Osteoblast (primary cell): ENCODE measurements at places on chromosomes 2 and 18. TPM values are rescaled to one million over a fixed set of nuclear protein-coding genes. Genes with fewer than 3 reads are reported as not detected.

G6PC2 gene
- total RNA-seq = not detected in 2 replicates

DNA sequence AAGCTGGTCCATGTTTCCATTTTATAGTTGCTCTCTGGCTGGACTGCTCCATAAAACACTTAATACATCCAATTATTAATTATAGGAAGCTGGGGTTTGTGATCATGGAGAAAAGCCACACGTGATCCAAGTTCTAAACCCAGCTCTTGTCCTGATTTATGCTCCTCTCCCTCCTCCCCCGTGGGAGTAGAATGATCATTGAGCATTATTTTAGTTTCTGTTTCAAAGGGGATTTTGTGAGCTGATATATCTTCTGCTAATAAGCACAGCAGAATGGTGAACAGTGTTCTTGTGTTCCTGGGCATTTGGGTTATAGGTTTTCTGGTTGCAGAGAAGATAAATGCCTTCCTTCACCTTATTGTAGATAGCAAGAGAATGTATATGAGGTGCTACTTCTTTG lies 135.7 kb upstream of the TMEM200C start:
- DNase-seq = no peak

- peak; percentile 62 for DNase-seq
Observed at GRCh38 chr2:44939106-44940048, 2.1 kb upstream of the SIX3 start.

DNA sequence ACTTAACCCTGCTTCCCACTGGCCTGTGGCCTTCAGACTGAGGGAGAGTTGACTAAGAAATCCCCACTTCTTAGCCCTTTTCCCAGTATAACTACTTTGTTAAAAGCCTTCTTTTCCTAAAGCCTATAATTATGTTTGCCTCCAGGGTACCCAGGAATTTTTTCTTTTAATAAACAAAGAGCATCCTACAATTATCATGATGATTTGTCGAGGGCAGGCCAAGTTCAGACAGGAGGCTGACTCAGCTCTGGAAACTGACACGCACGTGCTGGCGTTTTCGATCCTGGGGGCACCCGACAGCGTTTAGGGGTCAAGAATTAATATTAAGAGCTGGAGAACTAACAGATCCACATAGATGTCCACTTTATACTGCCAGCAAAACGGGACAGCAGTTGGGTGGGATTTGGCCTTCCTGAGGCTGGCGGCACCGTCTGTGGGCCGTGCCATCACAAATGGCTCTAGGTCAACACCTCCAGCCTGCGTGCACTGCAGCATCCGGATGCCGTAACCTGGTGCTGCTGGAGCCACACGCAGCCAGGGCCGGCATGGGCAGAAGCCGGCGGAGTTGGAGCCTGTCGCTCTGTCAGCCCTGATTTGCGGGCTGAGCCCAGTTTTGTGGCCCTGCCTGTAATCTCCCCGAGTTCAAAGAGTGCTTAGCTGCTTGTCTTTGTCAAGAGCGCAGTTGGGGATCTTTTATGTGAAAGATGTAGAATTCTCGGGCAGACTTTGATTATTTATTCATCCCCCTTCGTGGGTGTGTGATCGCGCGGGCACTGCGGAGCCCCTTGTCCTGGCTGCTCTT lies 191.0 kb downstream of the GLI2 start:
- DNase-seq = peak; percentile 83

GRCh38 chr2:62089658-62090057 lies 106.3 kb upstream of the B3GNT2 start:
- DNase-seq = no peak

DNA sequence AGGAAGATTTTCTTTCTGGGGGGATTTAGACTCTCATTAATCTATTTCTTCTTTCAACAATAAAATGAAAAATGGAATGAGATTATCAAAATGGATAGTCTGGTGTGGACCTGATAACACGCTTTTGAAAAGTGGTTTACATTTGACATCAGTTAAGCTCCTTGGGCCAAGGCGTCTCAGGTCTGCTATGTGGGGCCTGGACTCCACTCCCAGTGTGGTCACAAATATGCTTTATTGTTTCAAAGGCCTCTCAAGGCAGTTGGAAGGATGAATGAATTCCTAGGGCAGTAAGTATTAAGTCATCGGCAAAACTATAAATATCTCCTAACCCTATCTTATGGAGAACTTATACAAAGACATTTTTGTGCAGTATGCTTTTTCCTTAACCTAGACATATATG lies 74.5 kb downstream of the ETAA1 start:
- DNase-seq = no peak

DNA sequence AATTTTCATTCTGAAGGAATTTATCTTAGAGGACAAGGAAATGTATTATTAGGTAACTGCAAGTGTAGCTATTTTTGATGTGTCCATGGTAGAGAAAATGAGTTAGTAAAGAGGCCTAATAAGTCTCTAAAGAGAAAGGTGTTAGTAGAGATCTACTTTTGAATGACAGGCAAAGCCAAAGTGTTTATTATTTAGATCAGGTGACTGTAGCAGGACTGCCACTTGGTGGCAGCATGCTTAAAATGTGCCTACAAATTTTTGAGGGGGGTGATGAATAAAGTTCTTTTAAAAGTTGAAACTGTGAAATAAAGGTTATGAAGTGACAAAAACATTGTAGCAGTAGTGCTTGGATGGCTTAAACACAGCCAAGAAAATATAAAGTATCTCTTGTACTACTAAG lies 421.5 kb upstream of the MEIS1 start:
- no peak for DNase-seq

GRCh38 chr2:11309706-11310105 lies 34.7 kb downstream of the ROCK2 start:
- no peak for DNase-seq
